NCI-H774 (cell line): ENCODE measurements at places on chromosomes 6 and 20.

DNA sequence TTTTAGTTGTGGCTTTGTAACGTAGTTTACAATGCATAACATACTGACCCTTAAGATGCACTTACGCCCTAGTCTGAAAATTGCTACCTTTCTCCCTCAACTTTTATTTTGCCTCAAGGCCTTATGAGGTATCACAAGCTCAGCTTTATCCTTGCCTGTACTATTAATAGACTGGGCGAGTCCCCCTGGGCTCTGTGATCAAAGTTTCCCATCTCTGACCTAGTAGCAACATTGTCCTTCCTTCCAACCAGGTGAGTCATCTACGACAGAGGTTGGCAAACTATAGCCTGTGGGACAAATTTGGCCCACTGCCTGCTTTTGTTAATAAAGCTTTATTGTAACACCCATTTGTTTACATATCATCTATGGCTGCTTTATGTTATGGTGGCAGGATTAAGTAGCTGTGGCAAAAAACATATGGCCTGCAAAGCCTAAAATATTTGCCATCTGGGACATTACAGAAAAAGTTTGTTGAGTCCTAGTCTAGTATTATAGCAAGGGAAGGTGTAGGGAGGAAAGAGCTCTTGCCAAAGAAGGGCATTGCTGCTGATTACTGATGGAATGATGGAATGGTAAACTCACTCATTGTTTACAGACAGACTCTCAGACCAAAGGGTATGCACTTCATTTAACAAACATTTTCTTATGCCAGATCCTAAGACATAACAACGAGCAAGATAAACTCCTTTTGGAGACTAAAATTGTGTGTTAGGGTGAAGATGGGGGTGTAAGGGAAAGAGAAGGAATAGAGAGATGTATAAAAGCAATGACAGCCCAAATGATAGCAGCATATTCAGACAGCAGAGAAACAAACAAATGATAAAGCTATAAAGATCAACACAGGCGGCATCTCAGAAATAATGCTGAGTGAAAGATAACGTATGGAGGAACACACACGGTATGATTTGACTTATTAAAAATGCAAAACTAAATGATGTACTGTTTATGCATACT lies 74.2 kb downstream of the SLC22A23 start:
- DNase-seq: no peak

DNA sequence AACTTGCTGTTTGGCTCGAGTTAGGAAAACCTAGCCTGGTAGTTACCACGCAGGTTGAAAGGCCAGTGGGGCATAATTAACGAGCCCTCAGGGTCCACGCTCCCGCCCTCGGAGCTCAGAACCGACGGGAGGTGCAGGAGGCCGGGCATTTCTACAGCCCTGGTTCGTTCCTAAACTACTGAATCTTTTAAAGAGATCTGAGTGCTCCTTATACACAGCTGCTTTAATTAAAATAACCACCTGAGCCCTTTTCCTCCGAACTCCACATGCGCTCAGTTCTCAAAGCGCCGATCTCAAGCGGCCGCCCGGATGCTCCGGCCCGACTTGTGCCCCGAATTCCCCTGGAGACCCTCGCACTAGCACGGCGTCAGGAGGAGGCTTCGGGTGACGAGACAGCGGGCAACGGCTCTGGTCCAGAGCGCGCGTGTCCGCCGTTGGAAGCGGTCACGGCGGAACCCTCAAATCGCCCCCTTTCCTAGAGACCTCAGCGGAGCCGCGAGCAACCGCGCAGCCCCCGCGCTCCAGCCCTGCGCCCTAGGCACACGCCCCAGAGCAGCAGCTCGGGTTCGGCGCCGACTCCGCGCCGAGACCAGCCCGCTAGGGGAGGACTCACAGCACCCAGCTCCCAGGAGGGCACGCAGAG lies 397 bp downstream of the WDR27 start:
- DNase-seq: peak; percentile 47

- DNase-seq: no peak
Measured at GRCh38 chr6:48200869-48201390, 89.9 kb upstream of the PTCHD4 start.

GRCh38 chr6:128659878-128660622 lies 139.7 kb upstream of the PTPRK start:
- DNase-seq: no peak

- no peak for DNase-seq
Measured at GRCh38 chr6:106849120-106849519, 125.4 kb downstream of the CD24 start.

DNA sequence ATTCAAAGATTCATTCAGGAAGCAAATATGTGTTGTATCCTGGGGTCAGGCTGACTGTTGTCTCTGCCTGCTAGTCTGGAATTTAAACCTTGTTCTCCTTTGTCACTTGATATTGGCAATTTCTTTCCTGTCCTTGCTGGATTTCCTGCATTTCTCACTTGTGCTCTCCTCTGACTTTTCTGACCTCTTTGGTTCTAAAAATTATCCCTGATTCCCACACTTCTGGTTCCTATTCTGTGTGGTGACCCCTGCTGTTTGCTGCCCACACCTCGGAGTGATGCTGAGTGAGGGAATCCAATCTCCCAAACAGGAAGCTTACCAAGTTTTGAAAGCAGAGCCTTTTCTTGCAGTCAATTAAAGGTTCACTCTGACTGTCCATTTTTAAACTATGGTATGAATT lies 345.3 kb downstream of the CDKAL1 start:
- DNase-seq: no peak
